ENCODE measurements at places on chromosomes 16 and 17. TPM values are rescaled to one million over a fixed set of nuclear protein-coding genes. Genes with fewer than 3 reads are reported as not detected.

SMIM5 gene
- 0.09 TPM for total RNA-seq

DNA sequence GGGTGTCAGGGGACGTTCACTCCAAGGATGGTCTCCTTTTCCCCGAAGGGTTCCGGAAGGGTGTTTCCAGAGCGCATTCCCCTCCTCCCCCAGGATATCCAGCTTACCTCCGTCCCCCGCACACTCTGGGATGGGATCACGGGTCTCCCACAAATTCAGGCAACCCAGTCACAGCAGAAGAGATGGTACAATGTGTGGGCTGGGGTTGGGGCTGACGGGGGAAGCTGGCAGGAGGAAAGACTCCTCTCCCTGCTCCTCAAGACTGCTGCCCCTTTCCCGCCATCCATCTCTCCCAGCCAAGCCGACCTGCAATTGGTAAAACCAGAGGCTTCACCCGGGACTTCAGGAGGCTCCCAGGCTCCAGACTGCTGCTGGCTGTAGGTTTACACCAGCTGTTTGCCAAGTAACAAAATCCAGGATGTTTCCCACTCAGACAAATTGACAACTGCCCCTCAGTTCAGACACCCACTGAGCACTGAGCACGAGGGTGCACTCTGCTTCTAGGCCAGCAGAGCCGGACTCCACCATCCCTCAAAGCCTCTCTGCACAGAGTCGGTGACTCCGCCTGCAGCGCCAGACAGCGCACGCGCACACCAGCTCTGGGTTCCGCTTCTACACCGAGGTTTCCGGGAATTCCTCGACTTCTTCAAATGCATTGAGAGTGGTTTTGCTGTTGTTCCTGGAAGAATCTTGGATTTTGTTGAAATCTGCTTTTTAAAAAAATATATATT, 37.7 kb downstream of the ASPA start:
- H3K36me3 ChIP-seq: no peaks in the 10 kb centered on the region
- H3K27ac ChIP-seq: no peak overlapping the region
- peaks cover 11% of the 10 kb centered on the region for H3K27me3 ChIP-seq
- H3K4me3 ChIP-seq: no peak overlapping the region

DNA sequence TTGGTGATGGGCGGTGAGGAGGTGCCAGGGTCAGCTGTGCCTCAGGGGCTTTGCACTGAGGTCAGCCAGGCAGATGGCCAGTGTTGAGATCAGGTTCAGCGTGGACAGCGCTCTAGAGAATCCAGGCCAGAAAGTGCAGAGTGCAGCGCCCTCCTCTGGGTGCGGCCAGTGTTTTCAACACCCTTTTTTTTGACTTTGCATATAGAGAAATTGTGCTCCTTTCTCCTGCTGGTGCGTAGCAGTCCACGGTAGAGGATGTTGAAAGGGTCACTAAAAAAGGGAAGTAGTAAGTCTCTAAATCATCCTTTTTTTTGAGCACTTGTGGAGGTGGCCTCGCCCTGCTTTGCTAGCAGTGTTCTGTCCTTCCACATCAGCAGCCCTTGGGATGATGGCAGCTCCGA, 53.9 kb downstream of the BANP start:
- H3K4me1 ChIP-seq: no peaks in the 10 kb centered on the region
- DNase-seq: no peak
- no peak overlapping the region for H3K4me3 ChIP-seq
- no peaks in the 10 kb centered on the region for H3K27me3 ChIP-seq
- peaks cover 30% of the 10 kb centered on the region for H3K36me3 ChIP-seq
- no peak overlapping the region for H3K27ac ChIP-seq

- peaks cover 25% of the 10 kb centered on the region for H3K4me1 ChIP-seq
- peak; percentile 89 for DNase-seq
- no peaks in the 10 kb centered on the region for H3K36me3 ChIP-seq
- peak overlapping the region; percentile 90 for H3K4me3 ChIP-seq
- H3K27ac ChIP-seq: peak overlapping the region; percentile 83
These were observed 229.6 kb downstream of the MRTFB start for GRCh38 chr16:14300705-14301168.

DNA sequence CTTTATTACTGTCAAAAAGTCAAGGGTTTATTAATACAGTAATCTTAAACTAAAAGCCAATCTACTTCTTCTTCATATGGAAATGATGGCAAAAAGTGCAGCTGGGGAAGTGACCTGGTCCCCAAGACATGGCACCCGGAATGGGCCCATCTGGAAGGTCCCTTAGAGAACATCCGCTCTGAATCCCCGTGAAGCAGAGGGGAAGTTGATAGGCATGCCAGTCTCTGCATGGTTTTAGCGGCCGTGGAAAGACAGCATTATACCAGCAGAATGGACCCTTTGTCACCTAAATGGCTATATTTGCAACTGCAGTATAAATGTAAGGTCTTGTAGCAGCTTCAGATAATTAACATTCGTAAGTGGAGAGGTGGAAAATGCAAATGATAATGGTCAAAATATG, 32.4 kb downstream of the COTL1 start:
- H3K4me1 ChIP-seq: peaks cover 14% of the 10 kb centered on the region
- H3K4me3 ChIP-seq: no peak overlapping the region
- peak overlapping the region; percentile 21 for H3K27ac ChIP-seq

DNA sequence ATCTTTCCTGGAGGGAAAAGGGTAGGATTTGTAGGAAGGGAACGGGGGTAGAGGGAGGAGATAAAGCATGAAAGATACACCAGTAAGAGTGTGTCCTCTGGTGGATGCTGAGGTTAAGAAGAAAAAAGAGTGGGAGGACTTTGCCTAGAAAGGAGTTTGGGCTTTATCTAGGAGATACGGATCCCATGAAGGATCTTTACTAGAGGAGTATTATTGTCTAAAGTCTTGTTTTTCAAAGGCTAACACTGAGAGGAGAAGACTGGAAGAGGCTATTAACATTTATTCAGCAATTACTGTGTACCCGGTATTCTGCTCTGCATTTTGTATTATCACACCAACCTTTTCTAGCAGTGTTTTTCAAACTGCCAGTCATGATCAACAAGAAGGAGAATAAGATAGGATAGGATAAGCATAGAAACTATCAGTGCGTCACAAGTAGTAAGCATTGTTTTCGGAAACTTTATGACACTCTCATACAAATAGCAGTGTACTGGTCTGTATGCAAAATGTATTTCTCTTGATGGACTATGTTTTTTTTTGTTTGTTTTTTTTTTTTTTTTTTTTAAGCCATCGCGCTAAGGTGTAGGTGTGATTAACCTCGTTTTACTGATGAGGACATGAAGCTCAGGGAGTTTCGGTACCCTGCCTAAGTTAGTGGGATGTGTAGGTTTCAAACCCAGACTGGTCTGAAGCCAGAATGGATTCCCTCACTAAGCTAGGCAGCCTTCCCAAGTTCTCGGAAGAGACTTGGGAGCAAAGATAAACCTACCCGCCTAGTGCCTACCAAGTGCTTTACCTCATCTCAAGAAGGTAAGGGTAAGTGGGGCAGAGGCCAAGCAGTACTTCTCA, 1.3 kb upstream of the SP2 start:
- peak overlapping the region; percentile 97 for H3K27ac ChIP-seq
- DNase-seq: peak; percentile 15
- 0 out of 2 replicates have a peak, but pooled peaks cover 11% of the 10 kb centered on the region for H3K36me3 ChIP-seq
- H3K4me3 ChIP-seq: peak overlapping the region; percentile 97
- H3K4me1 ChIP-seq: peaks cover 25% of the 10 kb centered on the region

HMOX2 gene
- total RNA-seq: 55.3 TPM

GRCh38 chr17:48215583-48216139, 108.1 kb downstream of the SNX11 start:
- H3K4me1 ChIP-seq: no peaks in the 10 kb centered on the region
- DNase-seq: peak; percentile 22
- H3K4me3 ChIP-seq: no peak overlapping the region
- peaks cover 39% of the 10 kb centered on the region for H3K27me3 ChIP-seq
- H3K36me3 ChIP-seq: no peaks in the 10 kb centered on the region

Measured in HFFc6 (cell line).